ENCODE measurements at places on chromosomes 6 and 20. TPM values are rescaled to one million over a fixed set of nuclear protein-coding genes. Genes with fewer than 3 reads are reported as not detected.

SYCP2 gene
- 5.3 TPM for total RNA-seq

WFDC5 gene
- total RNA-seq, result not detected

TRIM10 gene
- total RNA-seq, result 0.31 TPM

CLVS2 gene
- total RNA-seq, result 70.1 TPM

PROKR2 gene
- total RNA-seq, result 44.8 TPM

ERVFRD-1 gene
- not detected for total RNA-seq
